ENCODE measurements at places on chromosomes 6 and 20.

DNA sequence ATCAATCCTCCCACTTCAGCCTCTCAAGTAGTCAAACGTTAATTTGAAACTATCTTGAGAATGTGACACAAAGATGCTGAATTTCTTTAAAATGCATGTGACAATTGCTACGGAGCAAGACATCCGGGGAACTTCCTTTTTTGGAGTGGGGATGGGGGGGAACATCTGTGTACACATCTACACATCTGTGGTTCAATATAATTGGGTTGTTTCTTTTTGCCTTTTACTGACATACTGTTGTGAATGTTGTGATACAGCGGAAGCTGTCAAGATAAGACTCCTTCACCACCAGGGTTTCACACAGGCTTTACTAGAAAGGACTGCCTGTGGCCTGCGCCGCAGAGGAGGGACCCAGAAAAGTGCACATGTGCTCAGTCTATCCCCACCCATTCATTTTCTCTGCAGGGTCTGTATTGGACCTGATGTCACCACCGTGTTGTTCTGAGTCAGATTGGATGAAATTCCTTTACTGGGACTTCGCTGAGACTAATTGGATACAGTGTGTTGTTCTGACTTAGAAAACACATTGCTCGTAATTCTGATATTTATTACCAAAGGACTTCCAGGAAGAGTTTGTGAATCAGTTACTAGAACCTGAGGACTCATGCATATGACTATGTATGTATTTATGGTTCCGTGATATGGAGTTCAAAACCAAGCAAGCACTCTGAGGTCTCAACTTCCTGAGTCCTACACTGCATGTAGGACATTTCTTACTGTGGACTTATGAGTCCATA, 98.7 kb upstream of the SGK1 start:
- no peak for DNase-seq

DNA sequence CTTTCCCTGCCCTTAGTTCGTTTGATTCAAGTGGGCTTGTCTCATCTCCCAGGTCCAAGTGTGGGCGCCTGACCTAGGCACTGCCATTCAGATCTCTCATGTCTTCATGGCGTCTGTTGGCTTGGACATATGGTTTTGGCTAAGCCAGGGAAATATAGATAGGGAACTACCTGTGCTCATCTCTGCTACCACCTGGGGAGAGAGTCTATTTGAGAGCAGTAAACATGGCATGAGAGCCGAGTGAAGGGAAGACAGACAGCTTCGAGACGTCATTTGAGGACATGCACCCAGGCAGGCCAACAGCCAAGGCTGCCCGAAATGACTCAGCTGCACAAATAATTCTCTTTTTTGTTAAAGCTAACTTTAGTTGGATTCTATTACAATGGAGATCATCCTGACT, 370.7 kb upstream of the AGPAT4 start:
- DNase-seq: no peak

GRCh38 chr6:17297271-17298080, 16.3 kb downstream of the RBM24 start:
- DNase-seq: no peak

GRCh38 chr6:116562614-116563013, 8.7 kb upstream of the RWDD1 start:
- no peak for DNase-seq

DNA sequence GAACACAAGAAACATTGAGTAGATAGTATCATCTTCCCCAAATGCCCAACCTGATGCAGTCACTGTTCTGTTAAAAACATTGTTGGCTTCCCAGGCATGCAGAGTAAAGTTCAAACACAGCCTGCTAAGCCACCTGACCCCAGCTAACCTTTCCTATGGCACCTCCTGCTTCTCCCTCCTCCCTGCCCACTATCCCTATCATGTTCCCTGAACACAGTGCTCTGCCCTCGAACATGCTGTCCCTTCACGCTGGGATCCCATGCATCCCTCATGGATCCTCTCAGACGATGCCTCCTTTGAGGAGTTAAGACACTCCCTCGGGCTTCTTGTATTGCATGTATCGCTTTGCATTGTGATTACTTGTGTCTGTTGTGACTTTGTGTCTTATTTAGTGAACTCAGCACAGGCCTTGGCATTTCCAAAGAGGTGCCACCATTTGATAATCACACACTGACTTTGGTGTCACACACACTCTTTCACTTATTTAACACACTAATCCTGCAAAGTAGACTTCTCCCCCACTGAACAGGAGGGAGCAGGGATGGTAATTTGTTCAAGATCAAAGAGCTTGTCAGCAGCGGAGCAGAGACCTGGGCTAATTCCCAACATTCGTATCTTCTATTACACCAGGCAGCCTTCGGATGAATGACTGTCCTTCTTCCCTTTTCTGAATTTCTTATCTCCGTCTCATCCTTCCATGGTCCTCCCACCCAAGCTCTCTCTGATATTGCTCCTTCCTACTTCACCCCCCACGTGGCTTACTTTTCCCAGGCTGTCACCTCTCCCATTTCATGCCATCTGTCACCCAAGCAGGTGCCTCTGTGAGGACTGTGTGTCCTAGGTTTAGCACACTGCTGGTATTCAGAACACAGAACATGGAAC, 28.3 kb upstream of the SMIM29 start:
- no peak for DNase-seq

- no peak for DNase-seq
Measured at GRCh38 chr6:35214869-35215664, 1.3 kb downstream of the SCUBE3 start.

Measured in NCI-H526 treated with DMSO at 0.1 percent for 48 hours (cell line).